NB4 (cell line): ENCODE measurements at places on chromosomes 4 and X.

- no peak for DNase-seq
These were observed 15.8 kb upstream of the CT45A1 start for GRCh38 chrX:135697601-135698000.

DNA sequence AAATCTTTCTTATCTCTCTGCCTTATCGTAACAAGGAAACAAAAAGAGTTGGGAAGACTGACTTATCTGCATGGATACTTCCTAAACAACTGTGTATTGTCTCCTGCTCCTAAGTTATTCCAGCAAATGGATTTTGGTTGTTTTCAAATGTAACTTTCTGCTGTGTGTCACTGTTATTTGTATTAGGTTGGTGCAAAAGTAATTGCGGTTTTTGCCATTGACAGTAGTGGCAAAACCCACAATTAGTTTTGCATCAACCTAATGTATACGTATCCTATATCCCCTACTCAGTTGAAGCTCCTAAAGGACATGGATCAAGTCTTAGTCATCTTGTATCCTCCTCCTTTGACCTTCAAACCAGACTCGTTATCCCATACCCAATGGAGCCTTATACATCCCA, 263.4 kb upstream of the GPR101 start:
- no peak for DNase-seq

DNA sequence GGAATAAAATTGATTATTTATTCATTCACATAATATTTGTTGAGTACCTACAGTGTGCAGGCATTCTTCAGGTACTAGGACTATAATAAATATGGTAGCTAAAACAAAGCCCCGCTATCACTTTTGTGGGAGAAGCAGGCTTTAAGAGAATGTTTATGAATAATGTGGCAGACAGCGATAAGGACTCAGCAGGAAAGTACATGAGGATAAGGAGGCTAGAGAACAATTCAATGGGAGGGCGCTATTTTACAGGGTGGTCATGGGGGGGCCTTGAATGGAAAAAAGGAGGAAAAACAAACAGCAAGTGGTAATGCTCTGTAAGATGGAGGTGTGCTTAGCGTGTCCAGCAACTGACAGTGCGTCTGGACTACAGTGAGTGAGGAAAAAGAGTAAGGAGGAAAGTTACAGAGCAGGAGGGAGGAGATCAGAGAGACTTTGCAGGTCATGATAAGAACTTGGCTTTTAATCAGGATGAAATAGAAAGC, 264.2 kb upstream of the ETNPPL start:
- no peak for DNase-seq

DNA sequence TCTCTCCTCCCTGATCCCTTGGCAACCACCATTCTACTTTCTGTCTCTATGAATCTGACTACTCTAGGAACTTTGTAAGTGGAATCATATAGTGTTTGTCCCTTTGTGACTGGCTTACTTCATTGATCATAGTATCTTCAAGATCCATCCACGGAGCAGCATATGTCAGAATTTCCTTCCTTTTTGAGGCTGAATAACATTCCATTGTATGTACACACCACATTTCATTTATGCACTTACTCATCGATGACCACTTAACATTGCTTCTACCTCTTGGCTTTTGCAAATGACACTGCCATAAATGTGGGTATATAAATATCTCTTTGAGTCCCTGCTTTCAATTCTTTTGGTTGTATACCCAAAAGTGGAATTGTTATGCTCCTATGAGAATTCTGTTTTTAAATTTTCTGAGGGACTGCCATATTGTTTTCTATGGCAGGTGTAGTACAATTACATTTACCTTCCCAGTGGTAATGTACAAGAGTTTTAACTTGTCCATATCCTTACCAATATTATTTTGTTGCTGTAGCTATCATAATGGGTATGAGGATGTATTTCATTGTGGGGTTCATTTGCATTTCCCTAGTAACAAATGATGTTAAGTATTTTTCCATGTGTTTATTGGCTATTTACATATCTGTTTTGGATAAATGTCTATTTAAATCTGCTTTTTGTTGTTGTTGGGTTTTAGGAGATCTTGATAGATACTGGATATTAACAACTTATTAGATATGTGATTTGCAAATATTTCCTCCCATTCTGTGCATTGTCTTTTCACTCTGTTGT, 466.1 kb downstream of the C4orf33 start:
- no peak for DNase-seq

- peak; percentile 92 for DNase-seq
These were observed at the start of gene HCFC1 for GRCh38 chrX:153971450-153972367. Gene HCFC1 (minus strand): TSS chrX:153971818. CDS start chrX:153970840, 978 bp downstream.

DNA sequence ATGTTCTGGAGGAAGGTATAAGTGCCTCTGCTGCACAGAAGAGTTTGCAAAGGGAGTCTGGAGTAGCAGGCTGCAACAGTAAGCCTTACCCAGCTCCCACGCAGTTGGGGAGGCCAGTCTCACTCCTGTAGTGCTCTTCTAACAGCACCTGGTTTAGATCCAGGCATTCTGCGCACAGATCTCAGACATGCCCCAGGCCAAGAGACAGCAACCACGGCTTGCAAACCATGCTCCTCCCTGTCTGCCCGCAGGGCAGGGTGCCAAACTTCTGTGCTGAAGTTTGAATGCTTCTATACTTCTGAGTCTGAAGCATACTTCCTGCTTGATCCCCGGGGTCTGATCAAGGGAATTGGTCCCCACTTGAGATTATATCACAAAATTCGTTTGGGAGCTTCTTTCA, 106.3 kb downstream of the LINC00632 start:
- DNase-seq: peak; percentile 0

- peak; percentile 57 for DNase-seq
These were observed at the start of gene DUSP9 for GRCh38 chrX:153646620-153647373. Gene DUSP9 (plus strand): TSS chrX:153647203. CDS start chrX:153647954, 751 bp downstream.

- DNase-seq: no peak
These were observed 15.2 kb upstream of the ZIC3 start for GRCh38 chrX:137550665-137551261.

DNA sequence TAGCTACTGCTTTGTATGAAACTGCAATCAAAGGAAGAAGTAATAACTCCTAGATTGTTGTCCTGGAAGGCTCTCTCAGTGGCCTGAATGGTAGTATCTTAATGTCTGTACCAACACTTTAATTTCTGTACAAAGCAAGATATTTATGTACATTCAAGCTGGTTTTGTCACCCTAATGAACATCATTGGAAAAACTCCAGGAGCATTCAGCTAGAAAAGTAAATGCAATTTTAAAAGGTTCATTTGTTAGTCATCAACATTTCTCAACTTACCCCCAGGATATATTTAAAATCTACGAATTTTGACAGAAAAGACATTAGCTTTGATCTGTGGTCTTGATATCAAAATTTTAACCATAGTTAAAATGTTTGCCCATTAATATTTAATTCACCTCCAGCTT, 80.0 kb upstream of the FGF13 start:
- no peak for DNase-seq

- peak; percentile 63 for DNase-seq
These were observed 28.2 kb downstream of the HTT-AS start for GRCh38 chr4:3046162-3046561.

DNA sequence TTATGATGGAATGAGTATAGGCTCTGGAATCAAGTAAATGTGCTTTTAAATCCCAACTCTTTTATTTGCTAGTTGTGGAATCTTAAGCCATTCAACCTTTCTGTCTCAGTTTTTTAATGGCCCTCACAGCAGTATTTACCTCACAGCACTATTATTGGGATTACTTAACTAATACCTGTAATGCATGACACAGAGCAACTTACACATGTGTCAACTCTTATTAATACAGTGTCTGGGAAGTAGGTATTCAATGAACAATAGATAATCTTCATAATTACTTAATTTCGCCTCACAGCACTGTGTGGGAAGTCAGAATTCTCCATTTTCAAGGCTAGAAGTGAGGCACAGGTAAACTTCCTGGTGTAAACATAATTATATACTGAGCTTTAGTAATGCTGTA, 149.7 kb upstream of the NUDT6 start:
- no peak for DNase-seq

- DNase-seq: no peak
These were observed 568.0 kb downstream of the IL1RAPL1 start for GRCh38 chrX:29155286-29155685.

DNA sequence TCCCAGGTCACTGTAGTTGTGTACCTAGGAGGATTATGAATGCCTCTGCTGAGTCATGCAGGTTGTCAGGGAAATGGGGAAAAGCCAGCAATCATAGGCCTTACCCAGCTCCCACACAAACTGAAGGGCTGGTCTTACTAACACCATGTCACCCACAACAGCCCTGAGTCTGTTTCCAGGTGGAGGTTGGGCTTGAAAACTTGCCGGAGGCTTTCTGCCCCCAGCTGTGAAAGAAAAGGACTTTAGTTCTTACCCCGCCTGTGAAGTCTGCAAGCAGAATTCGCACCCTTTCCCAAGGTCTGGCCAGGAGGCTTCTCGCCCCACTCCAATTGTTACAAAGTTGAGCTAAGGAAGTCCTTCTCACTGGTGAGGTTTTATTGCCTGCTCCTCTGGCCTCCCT, 143.9 kb downstream of the RPS6KA6 start:
- DNase-seq: no peak

DNA sequence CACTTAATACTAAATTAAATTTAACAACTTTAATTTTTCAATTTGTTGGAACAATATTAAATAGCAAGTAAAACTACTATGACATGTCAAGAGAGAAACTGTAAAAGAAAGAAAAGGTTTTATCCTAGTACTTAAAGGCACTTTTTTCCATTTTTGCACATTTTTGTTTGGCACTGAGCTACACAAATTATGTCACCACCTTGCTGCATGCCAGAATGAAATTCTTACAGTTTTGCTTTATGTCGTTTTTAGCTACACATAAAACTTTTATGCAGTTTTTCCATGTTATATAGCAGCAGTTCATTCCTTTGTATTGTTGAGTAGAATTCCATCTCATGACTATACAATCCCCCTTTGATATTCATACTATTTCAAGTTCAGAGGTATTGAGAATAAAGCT, 99.1 kb upstream of the RXFP1 start:
- DNase-seq: no peak

GRCh38 chr4:72286185-72286584, 254.4 kb downstream of the NPFFR2 start:
- DNase-seq: peak; percentile 7

GRCh38 chrX:74536832-74537371, 77.5 kb downstream of the RLIM start:
- peak; percentile 72 for DNase-seq

DNA sequence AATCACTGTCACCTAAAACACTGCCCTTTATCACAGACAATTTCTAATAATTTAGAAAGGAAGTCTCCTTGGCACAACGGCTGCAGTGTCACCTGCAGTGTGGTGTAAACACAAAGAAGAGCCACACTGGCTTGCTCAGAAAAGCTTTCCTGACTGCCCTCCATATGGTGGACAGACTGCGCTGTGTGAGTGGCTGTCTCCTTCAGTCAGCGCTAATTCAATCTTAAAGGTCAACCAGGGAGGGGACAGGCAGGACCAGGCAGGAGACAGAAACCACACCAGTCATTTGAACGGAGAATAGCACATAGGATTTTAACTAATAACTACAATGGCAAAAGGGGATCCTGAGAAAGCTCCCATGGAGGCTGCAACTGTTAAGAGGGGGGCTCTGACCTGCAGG, 132.1 kb downstream of the NSUN7 start:
- no peak for DNase-seq

GRCh38 chr4:118331352-118331751, 21.5 kb downstream of the PRSS12 start:
- DNase-seq: no peak

DNA sequence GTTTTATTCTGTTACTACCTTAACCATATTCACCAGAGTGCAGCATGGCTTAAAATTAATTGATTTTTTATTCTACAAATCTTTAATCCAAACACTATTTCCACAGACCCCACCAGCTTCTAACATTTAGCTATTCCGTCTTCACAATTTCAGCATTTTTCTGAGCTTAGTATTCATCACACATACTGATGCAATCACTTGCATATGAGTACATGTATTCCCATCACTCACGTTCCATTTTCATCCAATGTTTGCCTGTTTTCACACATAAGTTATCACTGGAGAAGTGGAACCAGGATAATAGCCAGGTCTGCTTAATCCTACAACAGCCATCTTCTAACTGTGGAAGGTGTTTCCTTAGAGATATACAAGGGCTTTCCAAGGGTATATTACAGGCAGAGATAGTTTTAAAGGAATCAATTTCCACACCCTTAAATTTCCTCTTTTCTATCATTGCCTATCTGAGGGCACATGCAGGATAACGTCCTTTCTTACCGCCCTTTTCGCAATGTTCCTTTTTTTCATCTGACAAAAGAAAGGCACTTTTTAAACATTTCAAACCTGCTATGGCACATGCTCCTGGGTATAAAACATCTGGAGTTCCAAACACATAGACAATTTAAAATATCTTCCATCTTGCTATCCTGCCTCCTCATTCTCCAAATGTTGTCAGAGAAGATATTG, 115.8 kb downstream of the CORIN start:
- DNase-seq: peak; percentile 71

DNA sequence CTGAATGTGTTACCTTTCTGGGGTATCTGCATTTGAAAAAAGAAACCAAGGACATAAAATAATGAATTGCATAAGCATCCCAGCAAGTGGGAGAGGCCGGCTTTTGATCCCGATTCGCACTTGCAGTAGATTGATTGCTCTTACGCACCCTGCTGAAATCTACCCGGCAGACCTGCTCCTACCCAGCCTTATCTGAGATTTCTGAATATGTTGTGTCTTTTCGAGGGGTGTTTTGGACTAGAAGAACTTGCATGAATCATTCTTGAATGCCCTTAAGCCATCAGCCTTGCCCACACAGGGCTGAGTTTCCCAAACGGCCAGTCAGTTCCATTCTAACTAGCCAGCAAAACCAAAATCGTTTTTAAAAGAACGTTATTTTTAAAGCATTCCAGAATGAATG, 174.4 kb upstream of the BCOR start:
- no peak for DNase-seq

DNA sequence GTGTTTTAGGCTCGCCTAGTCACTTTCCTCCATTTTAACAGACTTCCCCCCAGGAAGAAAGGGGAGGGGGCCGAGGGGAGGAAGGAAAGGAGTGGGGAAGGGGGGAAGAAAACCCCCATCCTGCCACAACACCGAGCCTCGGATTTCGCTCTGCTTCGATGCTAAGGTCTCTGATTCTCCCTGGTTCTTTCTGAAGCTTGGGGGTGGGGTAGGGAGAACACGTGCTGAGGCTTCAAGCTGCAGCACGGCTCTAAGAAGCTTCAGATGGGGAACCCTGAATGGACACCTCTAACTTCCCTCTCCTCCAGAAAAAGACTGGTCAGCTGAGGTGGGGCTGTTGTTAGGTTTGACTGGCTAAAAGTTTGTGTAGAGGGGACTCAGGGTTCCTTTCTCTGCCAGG, 61.8 kb downstream of the RHOH start:
- DNase-seq: no peak

GRCh38 chr4:118683513-118683912, 1.7 kb upstream of the METTL14 start:
- peak; percentile 46 for DNase-seq

DNA sequence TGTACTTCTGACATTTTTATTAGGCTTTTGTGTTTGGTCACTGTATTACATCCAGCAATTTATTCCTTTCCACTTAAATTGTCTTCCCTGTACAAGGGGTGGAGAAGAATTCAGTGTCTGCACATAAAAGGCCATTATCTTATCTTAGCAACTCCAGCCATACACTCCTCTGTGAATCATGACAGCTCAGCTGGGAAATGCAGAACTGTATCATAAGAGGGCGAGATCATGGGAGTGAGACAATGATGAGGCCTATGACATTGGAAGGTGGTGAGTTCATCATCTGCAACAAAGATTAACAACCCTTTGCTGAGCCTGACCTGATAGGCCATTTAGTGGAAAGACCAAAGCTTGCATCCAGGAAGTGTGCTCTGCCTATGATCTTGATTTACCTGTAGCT, 33.3 kb downstream of the SLIT2 start:
- DNase-seq: no peak

GRCh38 chrX:116194649-116195048, 24.1 kb downstream of the AGTR2 start:
- DNase-seq: no peak

GRCh38 chr4:57102050-57102624, 8.0 kb downstream of the IGFBP7 start:
- no peak for DNase-seq
